Putamen (tissue), 1 donor: ENCODE measurements at places on chromosomes 11 and 22.
A peak's percentile ranks its signal among the peaks of the same experiment; 100 is the strongest.

DNA sequence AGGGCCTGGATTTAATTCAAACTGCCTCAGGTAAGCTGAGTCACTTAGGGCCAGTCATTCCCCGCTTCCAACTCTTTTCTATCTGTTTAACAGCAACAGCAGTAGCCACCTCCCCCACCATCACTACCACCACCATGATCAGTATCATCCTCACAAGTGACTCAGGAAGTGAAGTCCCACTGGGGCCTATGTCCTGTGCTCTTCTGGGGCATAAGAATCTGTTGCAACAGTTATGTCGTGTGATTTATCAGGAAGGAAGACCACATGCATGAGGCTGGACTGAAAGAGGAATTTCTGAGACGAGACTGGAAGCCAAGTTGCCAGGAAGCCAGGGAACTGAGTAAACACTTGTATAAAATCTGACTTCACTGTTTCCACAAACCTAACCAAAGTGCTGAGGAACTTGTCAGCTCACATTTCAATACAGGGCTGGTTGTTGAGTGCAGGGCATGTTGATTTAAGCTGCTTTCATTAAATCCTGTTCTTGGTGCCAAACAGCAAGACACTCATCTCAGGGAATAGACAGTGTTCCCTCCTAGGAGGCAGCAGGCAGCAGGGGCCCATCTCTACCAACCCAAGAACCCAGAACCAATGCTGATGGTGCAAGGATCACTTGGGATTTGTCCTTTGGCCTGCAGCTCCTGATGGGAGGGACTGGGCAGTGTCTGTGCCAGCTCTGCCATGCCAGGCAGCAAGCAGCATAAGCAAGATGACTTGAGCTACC lies 226.7 kb upstream of the NARS2 start:
- no peak for DNase-seq

DNA sequence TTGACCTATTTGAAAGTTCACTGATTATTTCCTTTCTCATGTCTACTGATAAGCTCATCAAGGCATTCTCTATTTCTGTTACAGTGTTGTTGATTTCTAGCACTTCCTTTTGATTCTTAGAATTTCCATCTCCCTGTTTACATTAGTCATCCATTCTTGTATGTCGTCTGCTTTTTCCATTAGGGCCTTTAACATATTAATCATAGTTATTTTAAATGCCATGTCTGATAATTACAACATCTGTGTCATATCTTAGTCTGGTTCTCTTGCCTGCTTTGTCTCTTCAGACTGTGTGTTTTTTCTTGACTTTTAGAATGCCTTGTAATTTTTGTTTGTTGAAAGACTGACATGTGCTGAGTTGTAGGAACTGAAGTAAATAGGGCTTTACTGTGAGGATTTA lies 602.1 kb downstream of the SOX6 start:
- no peak for DNase-seq

- no peak for DNase-seq
These were observed 94.5 kb downstream of the RPS6KA4 start for GRCh38 chr11:64453466-64453865.

- no peak for DNase-seq
These were observed 808.0 kb upstream of the LUZP2 start for GRCh38 chr11:23688835-23689234.

DNA sequence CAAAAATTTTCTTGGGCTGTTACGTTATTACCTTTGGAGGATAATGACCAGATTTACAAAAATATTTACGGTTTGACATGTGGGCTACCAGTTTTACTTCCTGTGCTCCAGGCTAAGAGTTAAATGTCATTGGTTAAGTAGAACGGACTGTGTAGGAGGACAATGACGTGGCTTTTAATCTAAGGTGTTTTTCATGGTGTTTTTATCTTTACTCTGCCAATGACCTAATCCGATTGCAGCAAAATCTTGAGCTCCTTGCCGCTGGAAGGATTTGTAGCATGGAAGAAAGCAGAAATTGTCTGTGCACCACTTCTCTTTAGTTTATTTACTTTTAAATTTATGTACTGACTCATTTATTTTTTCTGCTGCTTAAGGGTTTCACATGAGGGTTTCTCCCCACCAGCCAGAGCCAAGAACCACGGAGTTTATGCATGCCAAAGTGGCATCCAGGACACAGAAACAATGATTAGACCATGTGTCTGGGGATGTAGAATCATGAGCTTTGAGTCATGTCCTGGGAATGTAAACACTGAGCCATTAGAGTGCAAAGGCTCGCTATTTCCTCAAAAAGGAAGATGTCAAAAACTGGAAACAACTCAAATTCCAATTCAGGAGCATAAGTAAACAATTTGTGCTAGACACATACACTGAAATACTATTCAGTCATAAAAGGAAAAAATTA lies 1.9 kb upstream of the CARD16 start:
- no peak for DNase-seq

DNA sequence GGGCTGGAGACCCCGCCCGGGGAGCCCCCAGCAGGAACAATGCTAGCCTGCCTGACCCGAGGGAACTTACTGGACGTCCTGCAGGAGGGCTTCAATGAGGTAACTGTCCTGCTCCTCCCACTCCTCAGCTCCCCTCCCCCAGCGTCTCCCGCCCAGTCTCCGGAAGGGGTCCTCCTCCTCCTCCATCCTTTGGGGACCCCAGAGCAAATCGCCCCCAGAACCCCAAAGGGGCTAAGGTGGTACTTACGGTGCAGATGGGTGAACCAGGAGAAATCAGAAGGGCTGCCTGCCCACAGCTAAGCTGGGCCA lies 272 bp downstream of the DIXDC1 start:
- DNase-seq = no peak

GRCh38 chr11:23684701-23685100 lies 812.2 kb upstream of the LUZP2 start:
- no peak for DNase-seq

GRCh38 chr11:12773591-12773990 lies 99.4 kb downstream of the TEAD1 start:
- DNase-seq = no peak

- DNase-seq = no peak
These were observed 562.5 kb downstream of the MN1 start for GRCh38 chr22:27238935-27239510.

DNA sequence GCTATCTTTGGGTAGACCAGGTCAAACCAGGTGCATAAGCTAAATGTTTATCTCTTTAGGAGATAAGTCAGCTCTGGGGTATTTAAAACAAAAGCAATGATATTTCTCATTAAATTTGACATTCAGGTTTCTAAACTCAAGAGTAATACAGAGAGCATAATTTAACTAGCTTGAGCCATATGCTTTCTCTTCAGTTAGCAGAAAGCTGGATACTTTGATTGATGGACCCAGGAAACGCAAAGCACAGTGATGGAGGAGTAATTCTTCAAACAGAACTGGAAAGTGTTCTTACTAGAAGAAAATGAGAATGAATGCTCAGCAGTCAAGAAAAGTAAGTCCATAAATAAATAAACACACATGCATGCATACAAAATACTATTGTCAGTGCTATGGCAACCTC lies 885.7 kb upstream of the RAG2 start:
- DNase-seq = no peak

DNA sequence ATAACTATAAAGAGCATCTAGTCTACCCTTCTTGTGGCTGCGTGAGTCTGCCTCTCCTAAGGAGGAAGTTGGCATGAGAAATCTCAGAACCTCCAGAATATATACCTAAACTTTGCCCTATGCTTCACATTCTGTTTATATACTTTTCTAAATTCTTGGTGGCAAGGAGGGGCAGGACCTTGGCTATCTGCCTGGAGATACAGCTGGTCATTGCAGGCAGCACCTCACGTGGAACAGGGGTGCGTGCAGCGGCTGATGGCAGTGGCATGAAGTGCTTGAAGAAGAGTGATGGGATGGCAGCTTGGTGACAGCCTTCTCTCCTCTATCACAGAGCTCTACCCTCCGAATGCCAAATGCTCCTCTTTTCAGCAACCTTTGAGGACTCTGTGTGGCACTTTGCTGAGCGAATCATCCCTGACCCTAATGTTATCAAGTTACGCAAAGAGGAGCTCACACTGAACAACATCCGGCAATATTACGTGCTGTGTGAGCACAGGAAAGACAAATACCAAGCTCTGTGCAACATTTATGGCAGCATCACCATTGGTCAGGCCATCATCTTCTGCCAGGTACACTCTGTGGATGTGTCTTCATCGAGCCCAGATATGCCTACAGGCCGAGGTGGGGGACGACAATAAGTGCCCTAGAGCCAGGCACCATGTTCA lies 12.5 kb downstream of the DDX25 start:
- no peak for DNase-seq

DNA sequence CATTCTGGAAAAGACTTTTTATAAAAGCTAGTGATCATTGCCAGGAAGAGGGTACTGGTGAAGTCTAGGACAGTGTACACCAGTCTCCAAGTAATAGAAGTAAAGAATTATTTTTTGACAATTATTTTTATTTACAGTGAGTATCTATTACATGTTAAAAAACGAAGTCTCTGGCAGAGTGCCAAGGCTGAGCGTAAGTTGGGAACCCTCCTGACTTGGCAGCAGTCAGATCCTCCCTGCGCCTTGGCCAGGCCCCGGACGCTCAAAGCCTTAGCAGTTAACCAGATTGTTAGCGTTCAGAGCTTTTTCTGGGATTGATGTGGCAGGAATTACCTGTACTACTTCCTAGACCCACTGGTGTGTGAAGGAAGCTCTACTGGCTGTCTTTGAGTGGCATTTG lies 38.1 kb upstream of the CTTN start:
- DNase-seq = no peak

DNA sequence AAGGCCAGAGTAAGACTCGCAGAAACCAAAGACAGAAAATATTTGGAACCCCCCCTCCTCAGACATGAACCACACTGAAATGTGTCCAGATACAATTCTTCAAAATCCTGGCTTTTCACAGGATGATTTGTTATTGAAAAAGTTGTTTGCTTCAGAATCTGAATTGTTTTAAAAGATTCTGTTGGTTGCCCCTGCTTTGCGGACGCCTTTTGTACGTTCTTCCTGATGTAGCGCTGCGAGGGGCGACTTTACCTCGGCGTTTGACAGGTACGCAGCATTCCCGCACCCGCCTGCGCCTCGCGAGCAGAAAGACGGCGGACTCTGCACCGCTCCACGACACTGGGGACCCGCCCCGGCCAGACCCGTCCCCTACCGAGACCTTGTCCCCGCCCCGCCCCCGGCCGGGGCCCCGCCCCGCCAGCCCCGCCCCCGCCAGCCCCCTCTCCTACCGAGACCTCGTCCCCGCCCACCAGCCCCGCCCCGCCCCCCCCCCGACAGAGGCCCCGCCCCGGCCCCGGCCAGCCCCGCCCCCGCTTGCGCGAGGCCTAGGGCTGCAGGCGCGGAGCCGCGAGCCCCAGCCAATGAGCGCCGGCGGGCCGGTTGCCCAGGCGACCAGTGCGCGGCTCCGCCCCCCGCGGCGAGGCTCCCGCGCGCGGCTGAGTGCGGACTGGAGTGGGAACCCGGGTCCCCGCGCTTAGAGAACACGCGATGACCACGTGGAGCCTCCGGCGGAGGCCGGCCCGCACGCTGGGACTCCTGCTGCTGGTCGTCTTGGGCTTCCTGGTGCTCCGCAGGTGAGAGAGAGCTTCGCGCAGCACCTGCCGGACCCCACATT lies at the start of gene GLB1L2:
Gene GLB1L2 (plus strand): TSS at position 635 of the 835 bp plus-strand sequence. CDS start 74 bp downstream, at position 709.
- DNase-seq = peak; percentile 76

DNA sequence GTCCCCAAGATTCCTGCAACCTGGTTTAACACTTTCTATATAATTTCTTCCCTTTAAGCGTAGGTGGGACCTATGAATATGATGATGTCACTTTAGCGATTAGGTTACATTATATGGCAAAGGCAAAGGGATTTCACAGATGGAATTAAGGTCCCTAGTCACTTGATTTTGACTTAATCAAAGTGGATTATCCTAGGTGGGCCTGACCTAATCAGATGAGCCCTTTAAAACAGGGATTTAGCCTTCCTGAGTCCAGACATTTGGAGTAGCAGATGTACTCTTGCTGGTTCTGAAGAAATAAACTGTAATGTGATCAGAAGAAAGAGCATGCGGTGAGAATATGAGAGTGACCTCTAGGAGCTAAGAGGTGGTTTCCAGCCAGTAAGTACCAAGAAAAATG lies 67.8 kb upstream of the LIN7C start:
- no peak for DNase-seq

GRCh38 chr11:120182372-120182771 lies 28.5 kb upstream of the OAF start:
- peak; percentile 52 for DNase-seq

DNA sequence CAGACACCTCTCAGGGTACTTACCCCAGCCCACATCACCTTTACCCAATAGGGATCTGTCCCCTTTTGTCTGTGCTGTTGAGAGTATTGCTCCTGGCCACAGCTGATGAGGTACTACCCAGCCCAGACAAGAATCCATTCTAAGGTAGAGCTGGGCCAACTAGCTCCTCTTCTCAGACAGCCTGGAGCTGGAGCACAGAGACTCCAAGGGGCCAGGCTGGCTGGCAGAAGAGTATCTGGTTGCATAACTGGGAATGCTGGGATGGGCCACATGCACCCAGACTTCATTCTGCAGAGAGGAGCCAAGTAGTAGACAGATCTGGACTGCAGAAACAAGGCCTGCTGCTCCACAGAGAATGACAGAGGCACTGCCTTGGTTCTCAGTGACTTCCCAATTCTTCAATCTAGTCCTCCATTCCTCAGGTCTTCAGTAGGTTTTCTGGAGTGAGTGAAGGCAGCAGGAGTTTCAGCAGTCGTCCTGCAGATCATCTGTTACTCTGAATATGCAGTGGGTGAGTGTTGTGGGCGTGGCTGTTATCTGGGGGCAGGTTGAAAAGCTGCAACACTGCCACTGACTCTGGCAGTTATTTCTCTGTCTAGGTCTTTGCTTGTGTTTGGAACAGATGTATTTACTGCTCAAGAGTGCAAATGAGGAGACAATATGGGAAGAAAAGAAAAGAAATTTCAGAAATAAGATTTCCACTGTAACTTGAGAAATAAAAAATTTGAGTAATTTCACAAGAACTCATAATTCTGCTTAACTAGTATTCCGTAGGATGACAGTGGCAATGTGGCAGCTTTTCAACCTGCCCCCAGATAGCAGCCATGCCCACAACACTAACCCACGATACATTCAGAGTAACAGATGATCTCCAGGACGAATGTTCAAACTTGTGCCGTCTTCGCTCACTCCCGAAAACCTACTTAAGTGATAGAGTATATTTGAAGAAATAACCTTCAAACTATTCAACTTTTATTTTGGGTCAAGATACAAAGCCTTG lies 34.9 kb downstream of the MAPK1 start:
- DNase-seq = no peak
